NCI-H187 treated with DMSO at 0.1 percent for 48 hours (cell line): ENCODE measurements at places on chromosomes 11 and 22.
A peak's percentile ranks its signal among the peaks of the same experiment; 100 is the strongest.

- DNase-seq, result no peak
These were observed 97.5 kb upstream of the ALX4 start for GRCh38 chr11:44407211-44407996.

DNA sequence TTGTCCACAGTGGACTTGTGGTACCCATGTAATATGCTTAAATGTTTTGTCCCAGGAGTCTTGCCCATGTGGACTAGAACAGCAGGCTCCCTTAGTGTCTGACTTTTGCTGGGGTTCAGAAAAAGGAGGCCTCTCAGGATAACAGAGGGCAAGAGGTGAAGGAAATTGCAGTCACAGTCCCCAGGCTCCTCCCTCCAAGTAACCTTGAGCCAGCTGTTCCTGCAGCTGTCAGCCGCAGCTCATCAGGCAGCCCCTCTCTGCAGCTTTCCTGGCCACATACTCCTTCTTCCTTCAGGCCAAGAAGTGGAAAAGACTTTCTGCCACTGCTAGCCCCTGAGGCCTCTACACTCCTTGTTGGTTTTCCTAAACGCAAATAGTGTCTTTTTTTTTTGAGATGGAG, 6.3 kb upstream of the MYO18B start:
- no peak for DNase-seq

- DNase-seq, result no peak
These were observed 112.9 kb downstream of the SPON1 start for GRCh38 chr11:14075118-14076078.

- no peak for DNase-seq
These were observed 696.5 kb upstream of the CHORDC1 start for GRCh38 chr11:90919332-90919731.

DNA sequence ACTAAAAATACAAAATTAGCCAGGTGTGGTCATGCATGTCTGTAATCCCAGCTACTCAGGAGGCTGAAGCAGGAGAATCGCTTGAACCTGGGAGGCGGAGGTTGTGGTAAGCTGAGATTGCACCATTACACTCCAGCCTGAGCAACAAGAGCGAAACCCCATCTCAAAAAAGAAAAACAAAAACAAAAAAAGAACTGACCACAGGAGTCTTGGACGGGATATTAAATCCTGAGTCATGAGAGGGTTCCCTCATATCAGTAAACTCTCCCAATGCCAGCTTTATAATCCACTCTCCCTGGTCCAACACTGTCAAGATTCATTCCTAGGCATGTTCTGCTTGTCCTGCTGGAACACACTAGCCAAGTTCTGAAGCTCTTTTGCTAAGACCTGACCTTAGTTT, 61.5 kb upstream of the EP300 start:
- no peak for DNase-seq

DNA sequence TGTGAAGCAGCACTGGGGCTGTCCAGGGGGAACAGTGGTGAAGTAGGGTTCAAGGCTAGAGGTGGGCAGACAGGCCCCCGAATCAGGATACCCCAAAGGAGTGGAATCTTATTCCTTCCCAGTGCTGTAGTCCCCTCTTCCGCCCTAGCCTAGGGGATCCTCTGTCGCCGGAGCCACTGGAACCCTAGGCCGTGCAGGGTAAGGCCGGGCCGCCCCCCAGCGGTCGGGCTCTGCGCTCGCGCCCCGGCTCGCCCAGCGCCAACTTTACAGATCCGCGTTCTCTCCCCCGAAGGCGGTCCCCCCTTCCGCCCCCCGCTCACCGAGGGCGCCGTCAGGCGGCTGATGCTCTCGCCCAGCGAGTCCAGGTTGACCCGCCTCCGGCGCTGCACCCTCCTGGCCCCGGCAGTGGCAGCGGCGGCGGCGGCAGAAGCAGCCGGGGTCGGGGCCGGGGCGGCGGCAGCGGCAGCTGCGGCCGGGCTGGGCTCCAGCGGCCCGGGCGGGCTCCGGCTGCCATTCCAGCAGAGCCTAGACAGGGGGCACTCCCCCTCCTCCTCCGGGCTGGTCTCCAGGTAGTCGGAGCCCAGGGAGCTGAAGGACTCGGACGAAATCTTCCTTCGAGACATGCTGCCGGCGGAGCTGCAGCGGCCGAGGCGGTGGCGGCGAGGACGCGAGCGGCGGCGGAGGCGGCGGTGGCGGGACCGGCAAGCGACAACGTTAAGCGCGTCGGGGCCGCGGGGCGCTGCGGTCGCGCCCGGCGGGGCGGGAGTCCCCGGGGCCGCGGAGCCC, 650 bp downstream of the GUCY1A2 start:
- DNase-seq, result no peak

GRCh38 chr11:58625826-58626460, 3.5 kb downstream of the CNTF start:
- no peak for DNase-seq

DNA sequence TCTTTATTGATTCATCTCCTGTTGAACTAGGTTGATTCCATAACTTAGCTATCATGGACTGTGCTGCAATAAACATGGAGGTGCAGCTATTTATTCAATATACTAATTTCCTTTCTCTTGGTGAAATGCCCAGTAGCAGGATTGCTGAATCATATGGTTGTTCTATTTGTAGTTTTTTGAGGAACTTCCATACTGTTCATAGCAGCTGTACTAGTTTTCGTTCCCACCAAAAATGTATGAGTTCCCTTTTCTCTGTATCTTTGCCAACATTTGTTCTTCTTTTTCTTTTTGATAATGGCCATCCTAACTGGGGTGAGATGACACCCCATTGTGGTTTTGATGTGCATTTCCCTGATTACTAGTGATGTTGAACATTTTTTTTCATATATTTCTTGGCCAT, 87.2 kb upstream of the NAV2 start:
- no peak for DNase-seq

DNA sequence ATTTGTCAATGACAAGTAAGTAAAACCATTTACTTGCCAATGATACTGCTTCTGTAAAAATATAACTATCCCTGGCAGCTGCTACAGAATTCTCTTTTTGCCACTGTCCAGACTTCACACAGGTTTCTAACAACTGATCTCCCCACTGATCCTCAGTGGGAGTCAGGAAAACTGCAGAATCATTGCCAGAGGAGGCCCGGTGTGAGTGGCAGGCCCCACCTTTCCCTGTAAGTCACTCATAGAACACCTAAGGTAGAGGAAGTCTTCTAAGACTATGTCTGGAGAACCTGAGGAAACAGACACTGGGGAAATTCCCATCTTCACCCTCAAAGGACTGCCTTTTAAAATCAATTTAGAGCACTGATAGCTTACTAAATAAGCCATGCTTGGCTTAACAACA, 66.3 kb downstream of the ZC3H12C start:
- DNase-seq, result no peak

DNA sequence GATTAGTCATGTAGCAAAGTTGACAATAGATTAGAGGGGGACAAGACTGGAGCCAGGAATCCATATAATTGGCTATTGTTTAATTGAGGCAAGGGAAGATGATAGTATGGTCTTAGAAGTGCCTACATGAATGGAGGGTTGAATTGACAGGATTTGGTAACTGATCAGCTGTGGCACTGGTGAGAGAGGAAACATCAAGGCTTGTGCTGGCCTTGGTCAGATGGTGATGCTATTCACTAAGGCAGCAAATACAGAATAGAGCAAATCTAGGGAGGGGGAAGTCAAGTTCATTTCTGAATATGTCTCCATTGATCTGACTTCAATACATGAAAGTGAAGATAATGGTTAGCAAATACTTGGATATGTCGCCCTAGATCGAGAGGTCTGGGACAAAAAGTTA, 54.3 kb upstream of the APOA1 start:
- no peak for DNase-seq

GRCh38 chr22:35477911-35478582, 62.6 kb upstream of the RASD2 start:
- DNase-seq, result peak; percentile 16

DNA sequence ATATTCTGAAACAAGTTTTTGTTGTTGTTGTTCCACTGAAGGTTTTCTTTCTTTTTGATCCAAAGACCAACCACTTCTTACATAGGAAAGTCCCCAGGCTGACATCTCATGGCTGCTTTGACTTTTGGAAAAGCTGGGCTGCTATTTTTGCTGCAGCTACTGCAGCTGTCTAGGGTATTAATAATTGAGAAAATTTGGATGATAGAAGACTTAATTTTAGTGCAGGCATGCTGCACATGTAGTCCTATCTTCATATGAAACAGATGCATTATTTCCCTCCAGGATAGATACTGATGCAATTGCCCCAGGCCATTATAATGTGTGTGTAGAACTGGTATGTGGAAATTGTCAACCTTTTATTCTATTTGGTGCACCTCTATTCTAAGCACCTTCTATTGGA, 131.4 kb downstream of the NAV2 start:
- no peak for DNase-seq

- no peak for DNase-seq
These were observed 101.7 kb downstream of the SGSM3 start for GRCh38 chr22:40472051-40472450.

- DNase-seq, result no peak
These were observed 9.1 kb upstream of the GLYATL1B start for GRCh38 chr11:59076876-59077571.

DNA sequence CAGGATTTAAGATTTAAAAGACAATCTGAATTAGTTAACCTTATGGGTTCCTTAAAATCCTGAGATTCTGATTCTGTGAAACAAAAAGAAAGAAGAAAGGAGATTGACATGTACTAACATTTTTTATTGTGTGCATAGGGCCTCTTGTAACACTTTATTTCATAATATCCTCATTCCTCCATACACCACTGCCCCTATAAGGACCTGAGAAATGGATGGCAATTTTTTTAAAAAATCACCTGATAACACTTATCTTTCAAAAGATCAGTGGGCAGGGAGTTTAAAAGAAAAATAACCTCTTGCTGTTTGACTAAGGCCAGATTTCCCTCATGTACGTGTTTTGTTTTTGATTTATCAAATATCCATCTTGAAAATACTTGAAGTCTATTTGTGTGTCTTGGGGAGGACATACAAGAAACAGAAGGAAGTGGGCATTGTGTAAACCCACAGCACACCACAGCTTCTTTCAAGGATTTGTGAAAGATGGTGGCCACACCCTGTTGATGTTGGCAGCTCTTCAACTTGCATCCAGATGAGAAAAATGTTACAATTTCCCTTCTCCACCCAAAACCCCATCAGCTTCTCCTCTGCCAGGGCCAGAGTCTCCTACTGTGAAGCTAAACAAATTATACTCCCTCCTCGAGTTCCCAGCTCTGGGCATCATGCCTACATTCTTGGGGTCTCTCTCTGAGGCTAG, 35.0 kb upstream of the MPEG1 start:
- DNase-seq, result no peak

DNA sequence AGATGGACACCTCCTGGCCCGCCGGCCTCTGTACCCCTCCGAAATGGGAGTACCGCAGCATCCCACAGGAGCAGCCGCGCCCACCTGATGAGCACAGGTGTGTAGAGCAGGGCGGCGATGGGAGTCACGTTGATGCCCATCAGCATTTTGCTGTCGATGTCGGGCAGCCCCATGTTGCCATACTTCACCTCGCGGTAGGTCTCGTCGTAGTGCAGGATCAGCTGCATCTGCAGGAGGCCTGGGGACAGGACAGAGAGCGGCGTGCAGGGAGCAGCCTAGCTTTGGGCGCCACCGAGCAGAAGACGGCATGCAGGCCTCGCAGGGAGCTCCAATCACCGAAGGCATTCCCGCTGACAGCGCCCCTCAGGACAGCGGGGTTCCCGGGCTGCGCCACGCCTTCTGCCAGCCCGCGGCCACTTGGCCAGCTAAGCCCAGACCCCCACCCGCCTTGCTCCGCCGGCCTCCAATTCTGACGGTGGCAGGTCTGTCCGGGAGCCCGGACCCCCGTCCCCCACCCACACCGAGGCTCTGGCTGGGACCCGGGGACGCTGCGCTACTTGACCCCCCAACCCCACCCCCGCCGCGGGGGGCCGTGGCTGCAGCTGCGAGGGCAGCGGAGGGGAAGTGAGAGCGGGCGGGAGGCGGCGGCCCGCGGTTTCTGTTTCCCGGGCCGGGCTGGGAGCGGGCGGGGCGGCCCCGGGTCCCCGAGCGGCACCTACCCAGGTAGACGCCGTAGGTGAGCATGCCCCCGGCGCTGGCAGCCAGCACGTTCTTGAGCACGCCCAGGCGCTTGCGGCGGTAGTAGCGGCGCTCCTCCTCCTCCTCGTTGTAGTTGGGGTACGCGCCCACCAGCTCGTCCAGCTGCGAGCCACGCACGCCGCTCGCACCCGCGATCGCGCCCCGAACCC, 705 bp downstream of the UNC93B1 start:
- no peak for DNase-seq

DNA sequence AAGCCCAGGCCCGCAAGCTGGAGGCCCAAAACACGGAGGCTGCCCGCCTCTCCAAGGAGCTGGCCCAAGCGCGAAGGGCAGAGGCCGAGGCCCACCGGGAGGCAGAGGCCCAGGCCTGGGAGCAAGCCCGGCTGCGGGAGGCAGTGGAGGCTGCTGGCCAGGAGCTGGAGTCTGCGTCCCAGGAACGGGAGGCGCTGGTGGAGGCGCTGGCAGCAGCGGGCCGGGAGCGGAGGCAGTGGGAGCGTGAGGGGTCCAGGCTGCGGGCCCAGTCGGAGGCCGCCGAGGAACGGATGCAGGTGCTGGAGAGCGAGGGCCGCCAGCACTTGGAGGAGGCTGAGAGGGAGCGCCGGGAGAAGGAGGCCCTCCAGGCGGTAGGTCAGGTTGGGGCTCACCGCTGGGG, 4.8 kb downstream of the CCDC88B start:
- DNase-seq, result no peak

DNA sequence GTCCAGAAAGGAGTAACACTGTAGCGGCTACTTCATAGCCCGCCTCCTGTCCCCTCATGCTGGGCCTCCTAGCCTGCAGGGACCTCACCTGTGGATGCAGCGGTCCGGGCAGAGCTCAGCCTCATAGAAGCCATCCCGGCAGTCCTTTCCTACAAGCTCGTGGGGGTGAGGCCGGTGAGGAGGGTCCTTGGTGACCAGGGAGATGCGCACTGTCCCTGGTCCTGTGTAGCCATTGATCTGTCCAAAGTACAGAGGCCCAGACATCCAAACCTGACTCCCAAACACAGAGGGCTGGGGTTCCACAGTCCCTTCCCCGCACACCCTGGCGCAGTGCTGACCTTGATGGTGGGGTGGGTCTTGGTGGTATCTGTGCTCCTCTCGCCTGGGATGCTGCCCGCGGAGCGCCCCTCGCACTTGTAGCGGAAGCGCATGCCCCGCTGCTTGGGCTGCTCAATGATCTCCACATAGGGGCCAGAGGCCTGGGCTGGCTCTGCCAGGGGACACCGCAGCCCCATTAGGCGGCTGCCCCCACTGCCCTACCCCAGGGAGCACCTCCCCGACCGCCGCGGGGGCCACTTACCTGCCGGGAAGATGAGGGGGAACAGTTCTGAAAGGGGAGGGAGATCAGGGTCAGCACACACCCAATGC, 993 bp downstream of the RELA start:
- DNase-seq, result no peak
